ENCODE measurements at places on chromosomes 3 and 15. TPM values are rescaled to one million over a fixed set of nuclear protein-coding genes. Genes with fewer than 3 reads are reported as not detected.

The SERPINI2 gene
- not detected for total RNA-seq

The DNAJA4 gene
- total RNA-seq: 38.1 TPM

DNA sequence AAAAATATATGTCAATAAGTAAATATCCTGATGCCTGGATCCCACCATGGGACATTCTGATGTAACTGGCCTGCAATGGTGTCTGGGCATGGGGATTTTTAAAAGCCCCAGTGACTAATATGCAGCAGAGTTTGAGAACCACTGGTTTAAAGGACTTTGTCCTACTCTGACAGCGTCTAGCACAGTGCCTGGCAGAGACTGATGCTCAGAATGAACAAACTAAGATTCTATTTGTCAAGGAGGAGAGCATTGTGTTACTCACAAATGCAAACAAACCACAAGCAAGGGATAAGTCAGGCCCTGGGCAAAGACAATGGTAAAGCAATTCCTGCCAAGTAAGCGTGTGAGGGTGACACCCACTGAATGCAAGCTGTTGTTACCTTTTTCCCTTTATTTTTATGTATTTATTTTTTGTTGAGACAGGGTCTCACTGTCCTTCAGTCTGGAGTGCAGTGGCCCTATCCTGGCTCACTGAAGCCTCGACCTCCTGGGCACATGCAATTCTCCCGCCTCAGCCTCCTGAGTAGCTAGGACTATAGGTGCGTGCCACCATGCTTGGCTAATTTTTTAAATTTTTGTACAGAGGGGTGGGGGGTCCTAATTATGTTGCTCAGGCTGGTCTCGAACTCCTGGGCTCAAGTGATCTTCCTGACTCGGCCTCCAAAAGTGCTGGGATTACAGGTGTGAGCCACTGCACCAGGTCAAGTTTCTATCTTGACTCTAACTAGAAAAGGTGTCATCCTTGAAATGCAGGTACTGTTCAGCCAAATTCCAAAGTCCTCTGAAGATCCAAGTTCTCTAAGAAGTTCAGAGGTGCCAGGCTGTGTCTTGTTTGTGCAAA lies 909 bp upstream of the GPD1L start:
- no peaks in the 10 kb centered on the region for H3K27me3 ChIP-seq
- peak overlapping the region; percentile 94 for H3K4me3 ChIP-seq

DNA sequence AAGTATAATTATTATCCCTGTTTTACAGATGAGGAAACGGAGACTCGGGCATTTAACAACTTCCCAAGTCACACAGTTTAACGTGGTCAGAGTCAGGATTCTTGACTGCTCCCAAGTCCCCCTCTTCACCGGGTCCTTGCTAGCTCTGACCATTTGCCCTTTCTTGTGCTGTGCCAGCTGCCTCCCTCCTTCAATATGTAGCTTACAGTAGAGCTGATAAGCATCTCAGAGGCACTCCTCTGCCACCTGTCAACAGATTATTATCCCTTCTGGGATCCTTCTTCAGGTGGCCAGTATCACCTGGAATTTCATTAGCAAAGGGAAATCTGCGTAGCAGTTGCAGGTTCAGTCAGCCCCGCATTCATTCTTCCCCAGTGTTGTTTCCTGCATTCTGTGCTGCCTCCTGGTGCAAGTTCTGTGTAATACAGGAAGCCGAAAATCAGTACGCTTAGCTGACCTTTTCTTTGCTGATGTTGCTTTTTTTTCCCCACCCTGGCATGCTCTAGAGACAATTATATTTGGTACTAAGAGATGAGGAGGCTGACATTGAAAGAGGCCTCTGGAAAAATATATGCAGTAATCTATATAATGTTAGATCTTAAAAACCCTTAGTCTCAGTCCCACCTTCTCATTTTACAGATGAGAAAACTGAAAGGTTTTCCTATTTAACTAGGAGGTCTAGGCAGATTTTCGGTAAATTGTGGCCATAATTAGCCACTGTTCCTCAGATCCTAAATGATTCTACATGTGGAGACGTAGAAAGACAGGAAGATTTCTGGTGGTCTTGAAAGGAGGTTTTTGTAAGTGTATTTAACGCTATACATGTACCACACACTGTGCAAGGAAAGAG lies 24.8 kb downstream of the TMOD2 start:
- H3K4me3 ChIP-seq: no peak overlapping the region
- no peaks in the 10 kb centered on the region for H3K27me3 ChIP-seq
- no peaks in the 10 kb centered on the region for H3K36me3 ChIP-seq
- peaks cover 6% of the 10 kb centered on the region for H3K4me1 ChIP-seq
- no peak overlapping the region for H3K27ac ChIP-seq

DNA sequence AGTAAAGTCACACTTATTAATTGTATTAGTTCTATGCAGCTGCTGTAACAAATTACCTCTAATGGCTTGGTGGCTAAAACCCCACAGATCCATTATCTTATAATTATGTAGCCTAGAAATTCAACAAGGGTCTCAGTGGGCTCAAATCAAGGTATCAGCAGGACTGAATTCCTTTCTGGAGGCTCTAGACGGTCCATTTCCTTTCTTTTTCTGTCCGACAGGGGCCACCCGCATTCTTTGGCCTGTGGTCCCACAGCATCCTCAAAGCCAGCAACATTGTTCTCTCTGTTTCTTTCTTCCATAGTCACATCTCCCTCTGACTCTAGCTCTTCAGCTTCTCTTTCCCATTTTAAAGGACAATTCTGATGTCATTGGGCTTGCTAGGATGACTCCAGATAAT lies 276.3 kb upstream of the ZNF717 start:
- H3K27me3 ChIP-seq: no peaks in the 10 kb centered on the region
- H3K36me3 ChIP-seq: no peaks in the 10 kb centered on the region
- H3K4me3 ChIP-seq: no peak overlapping the region
- H3K27ac ChIP-seq: no peak overlapping the region
- DNase-seq: no peak

DNA sequence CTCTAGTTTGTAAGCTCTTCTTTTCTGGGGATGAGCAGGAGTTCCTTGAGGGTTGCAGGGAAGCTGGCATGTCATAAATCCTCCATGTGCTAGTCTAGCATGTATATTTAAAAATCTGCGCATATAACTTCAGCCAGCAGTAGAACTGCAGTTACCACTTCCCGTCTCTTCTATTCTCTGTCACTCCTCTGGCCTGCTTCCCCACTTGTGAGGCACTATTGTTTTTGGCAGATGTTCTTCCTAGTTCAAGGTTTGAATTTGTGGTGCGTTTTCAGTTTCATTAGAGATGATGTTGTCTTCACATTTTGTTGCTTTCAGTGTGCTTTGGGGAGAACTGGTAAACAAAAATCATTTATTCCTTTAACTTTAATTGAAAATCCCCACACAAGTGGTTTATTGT lies 169.1 kb upstream of the ZPLD1 start:
- no peaks in the 10 kb centered on the region for H3K36me3 ChIP-seq
- H3K27me3 ChIP-seq: peaks cover 8% of the 10 kb centered on the region
- no peak for DNase-seq
- H3K27ac ChIP-seq: no peak overlapping the region
- H3K4me3 ChIP-seq: no peak overlapping the region

GRCh38 chr15:78992416-78993256 lies 47.8 kb upstream of the CTSH start:
- H3K4me1 ChIP-seq: no peaks in the 10 kb centered on the region
- H3K4me3 ChIP-seq: no peak overlapping the region
- no peak for DNase-seq
- H3K36me3 ChIP-seq: no peaks in the 10 kb centered on the region
- H3K27me3 ChIP-seq: peaks cover 4% of the 10 kb centered on the region

GRCh38 chr3:73036694-73037591 lies 24.5 kb upstream of the EBLN2 start:
- DNase-seq: no peak
- peak overlapping the region; percentile 26 for H3K27ac ChIP-seq
- peaks cover 28% of the 10 kb centered on the region for H3K36me3 ChIP-seq

DNA sequence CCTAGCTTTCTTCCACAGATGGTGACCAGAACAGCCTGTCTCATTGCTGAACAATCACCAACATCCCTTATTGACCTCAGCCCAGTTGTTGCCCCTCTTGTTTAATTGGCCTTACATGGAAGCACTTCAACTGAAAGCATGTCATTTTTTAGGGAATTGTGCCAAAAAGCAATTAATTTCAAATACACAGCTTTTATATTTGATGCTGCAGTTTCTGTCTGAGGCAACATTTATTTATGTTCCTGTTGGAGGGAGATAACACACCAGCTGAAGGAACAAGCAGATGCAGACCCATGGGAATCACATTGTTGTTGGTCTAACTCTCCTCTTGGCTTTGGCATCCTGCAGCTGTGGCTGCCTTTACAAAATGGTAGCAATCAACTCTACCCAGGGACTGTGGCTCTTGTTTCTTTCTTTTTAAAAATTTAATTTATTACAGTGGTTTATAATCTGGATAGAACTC lies 498.1 kb upstream of the RGMA start:
- H3K4me1 ChIP-seq: no peaks in the 10 kb centered on the region
- no peak overlapping the region for H3K27ac ChIP-seq
- H3K4me3 ChIP-seq: no peak overlapping the region
- DNase-seq: no peak

DNA sequence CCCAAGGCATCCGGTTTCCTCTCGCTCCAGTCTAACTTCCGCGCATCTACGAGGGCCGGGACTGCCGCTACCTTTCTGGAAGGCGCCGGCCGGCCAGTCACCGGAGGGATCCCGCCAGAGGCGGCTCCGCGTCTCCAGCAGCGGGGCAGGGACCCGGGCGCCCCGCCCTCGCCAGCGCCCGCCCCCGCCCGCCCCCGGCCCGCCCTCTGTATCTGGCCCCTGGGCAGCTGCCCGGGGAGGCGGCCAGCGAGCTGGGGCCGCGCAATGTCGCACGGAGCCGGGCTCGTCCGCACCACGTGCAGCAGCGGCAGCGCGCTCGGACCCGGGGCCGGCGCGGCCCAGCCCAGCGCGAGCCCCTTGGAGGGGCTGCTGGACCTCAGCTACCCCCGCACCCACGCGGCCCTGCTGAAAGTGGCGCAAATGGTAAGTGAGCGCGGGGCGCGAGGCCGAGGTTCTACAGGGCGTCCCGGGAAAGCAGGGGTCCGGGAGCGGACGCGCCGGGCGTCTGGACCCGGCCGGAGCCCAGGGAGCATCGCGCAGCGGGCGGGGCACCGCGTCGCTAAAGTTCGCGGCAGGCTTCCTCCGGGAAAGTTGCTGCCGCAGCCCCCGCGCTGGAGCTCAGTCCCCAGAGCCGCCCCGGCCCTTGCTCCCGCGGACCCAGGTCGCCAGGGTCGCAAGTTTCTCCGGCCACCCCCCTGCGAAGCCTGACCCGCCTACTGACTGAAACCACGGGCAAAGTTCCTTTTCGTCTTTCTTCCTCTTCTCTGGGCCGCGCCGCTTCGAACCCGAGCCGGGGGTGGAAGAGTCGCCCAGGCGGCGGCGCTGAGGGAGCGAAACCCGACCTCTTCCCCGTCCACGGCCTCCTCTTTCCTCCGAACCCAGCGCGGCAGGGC lies at the start of gene CMTM7:
Gene CMTM7 (plus strand): TSS at position 211 of the 893 bp plus-strand sequence. CDS start 54 bp downstream, at position 265.
- peak within 1 kb of the TSS; percentile 92 for H3K27ac ChIP-seq
- H3K36me3 ChIP-seq: peaks cover 16% of the 10 kb centered on the region
- H3K27me3 ChIP-seq: no peaks in the 10 kb centered on the region
- H3K4me1 ChIP-seq: peaks cover 54% of the 10 kb centered on the region
- H3K4me3 ChIP-seq: peak within 1 kb of the TSS; percentile 87

DNA sequence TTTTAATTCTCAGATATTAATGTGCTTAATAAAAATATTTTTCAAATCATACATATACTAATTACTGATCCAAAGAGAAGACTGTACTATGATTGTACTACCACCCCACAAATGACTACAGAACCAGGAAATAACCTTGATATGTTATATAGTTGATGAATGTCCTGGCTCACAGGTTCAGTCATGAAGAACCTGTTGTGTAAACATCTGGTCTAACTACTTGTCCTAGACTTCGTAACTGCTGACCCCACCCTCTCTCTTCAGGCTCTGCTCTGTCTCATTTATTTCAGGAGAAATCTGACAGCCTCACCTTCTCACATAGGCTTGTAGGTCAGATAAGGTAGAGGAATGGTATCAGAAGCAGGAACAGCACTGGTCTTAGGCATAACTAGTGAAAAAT lies 14.7 kb upstream of the CSTA start:
- no peak overlapping the region for H3K4me3 ChIP-seq
- no peaks in the 10 kb centered on the region for H3K36me3 ChIP-seq
- no peak overlapping the region for H3K27ac ChIP-seq

Data from activated CD8-positive, alpha-beta T cell treated with anti-CD3 and anti-CD28 coated beads for 36 hours (primary cell).